ENCODE measurements at places on chromosomes 4 and X.
A peak's percentile ranks its signal among the peaks of the same experiment; 100 is the strongest.

- peak; percentile 3 for DNase-seq
Measured at GRCh38 chrX:101287402-101287801, 3.7 kb downstream of the TAF7L start.

GRCh38 chr4:3863841-3864741 lies 97.9 kb downstream of the ADRA2C start:
- DNase-seq: no peak

GRCh38 chrX:15451913-15452312 lies 41.2 kb downstream of the PIR start:
- no peak for DNase-seq

- no peak for DNase-seq
Measured at GRCh38 chr4:74886484-74886883, 46.4 kb upstream of the PARM1 start.

- no peak for DNase-seq
Measured at GRCh38 chr4:46445710-46446314, 55.9 kb upstream of the GABRA2 start.

DNA sequence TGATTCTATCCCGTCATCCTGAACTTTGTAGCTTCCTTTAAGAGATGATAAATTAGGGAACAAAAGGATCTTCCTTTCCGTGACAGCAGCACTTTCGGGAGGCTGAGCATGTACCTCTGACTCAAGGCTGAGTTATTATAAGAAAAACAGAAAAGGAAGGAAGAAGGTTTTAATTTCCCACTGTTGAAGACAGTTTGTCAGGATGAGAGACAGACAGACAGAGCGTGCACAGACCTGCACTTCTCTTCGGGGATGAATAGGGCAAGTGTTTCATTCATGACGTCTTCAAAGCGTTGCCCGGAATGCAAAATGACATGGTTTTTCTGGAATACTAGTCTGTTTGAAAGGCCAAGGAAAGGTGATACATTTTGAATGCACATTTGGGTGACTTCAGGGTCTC lies 405.3 kb upstream of the FAT1 start:
- no peak for DNase-seq

All from stimulated activated naive CD4-positive, alpha-beta T cell (primary cell).